ENCODE measurements at places on chromosomes 2 and 18. TPM values are rescaled to one million over a fixed set of nuclear protein-coding genes. Genes with fewer than 3 reads are reported as not detected.

- H3K27ac ChIP-seq = no peak overlapping the region
- H3K4me3 ChIP-seq = no peak overlapping the region
- H3K27me3 ChIP-seq = no peaks in the 10 kb centered on the region
- H3K4me1 ChIP-seq = peaks cover 21% of the 10 kb centered on the region
- peaks cover 3% of the 10 kb centered on the region for H3K36me3 ChIP-seq
Observed at GRCh38 chr2:101190747-101191516, 39.8 kb upstream of the TBC1D8 start.

- H3K27me3 ChIP-seq = no peaks in the 10 kb centered on the region
- peaks cover 21% of the 10 kb centered on the region for H3K4me1 ChIP-seq
- no peak overlapping the region for H3K27ac ChIP-seq
Observed at GRCh38 chr18:46310675-46311345, 206.6 kb downstream of the HAUS1 start.

- H3K4me3 ChIP-seq = no peak overlapping the region
- no peaks in the 10 kb centered on the region for H3K27me3 ChIP-seq
- DNase-seq = peak; percentile 78
- no peak overlapping the region for H3K27ac ChIP-seq
- no peaks in the 10 kb centered on the region for H3K36me3 ChIP-seq
Observed at GRCh38 chr18:6920099-6920955, 190.8 kb downstream of the ARHGAP28 start.

- H3K27me3 ChIP-seq = no peaks in the 10 kb centered on the region
- H3K36me3 ChIP-seq = no peaks in the 10 kb centered on the region
Observed at GRCh38 chr18:23941791-23942190, 72.8 kb upstream of the TTC39C start.

DNA sequence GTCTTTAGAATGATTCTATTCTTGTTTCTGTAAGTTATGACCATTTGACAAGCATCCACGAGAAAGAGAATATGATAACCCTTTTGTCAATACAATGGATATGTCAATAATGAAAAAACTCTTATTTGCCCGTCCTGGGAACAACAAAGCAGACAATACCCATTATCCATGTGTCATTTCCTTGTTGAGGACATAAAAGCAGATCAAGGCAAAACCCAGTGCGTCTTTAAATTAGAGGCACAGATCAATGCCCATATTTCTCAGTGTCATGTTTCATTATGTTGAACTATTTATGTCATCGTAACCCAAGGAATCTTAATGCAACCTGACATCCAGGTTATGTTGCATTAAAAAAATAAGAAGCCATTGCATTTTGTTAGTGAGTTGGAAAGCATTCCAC lies 365.0 kb upstream of the CELF4 start:
- H3K36me3 ChIP-seq = peaks cover 9% of the 10 kb centered on the region
- no peaks in the 10 kb centered on the region for H3K27me3 ChIP-seq
- DNase-seq = no peak
- H3K4me3 ChIP-seq = no peak overlapping the region

DNA sequence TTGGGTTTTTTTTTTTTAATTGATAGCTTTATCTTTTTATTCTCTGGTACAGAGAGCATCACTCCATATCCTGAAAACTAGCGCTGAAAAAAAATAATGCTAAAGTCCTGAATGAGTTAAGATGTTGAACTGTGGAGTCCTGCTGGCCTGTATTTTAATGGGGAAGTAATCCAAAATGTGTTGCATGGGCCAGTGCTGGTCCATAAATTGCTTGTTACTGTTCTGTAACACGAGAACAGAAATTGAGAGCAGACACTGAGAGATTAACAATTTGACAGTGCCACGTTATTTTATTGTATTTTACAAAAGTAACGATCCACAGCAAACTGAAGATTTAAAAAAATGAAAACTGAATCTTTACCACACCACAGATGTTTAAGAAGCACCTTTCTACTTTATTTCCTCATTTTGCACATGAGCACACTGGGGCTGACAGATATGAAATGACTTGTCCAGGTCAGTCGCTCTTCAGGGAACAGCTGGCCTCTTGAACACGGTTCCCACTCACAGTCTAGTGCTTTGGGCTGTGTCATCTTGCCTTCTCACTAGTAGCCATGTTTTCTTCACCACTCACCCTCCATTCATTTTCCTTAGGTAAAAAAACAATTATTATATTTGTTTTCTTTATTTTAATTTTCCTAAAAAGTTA lies 35.3 kb downstream of the ZCCHC2 start:
- peaks cover 26% of the 10 kb centered on the region for H3K36me3 ChIP-seq
- no peaks in the 10 kb centered on the region for H3K27me3 ChIP-seq
- H3K27ac ChIP-seq = no peak overlapping the region

WNT6 gene
- not detected for total RNA-seq

MYO5B gene
- 8.7 TPM for total RNA-seq
